ENCODE measurements at places on chromosomes 16 and 17.

GRCh38 chr17:3905017-3905520 is 11.2 kb downstream of the P2RX1 start:
- DNase-seq: no peak

GRCh38 chr17:67546578-67547527 is 169.8 kb downstream of the PITPNC1 start:
- no peak for DNase-seq

- DNase-seq: no peak
Observed at GRCh38 chr16:88967830-88968588, 9.0 kb downstream of the CBFA2T3 start.

DNA sequence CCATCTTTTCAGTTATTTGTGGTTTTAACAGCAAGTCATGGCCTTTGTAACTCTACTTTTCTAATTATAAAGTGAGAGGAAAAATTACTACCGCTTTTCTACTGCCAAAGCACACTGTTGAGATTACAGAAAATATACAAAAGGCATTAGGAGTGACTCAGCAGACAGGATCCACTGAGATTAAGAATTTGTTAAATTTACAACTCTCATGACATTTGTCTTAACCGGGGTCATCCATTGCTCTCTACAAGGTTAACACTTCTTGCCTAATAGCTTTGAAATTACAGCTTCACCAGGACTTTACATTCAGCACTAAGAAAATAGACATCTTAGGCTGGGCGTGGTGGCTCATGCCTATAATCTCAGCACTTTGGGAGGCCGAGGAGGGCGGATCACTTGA is 93.4 kb downstream of the SSH2 start:
- no peak for DNase-seq

DNA sequence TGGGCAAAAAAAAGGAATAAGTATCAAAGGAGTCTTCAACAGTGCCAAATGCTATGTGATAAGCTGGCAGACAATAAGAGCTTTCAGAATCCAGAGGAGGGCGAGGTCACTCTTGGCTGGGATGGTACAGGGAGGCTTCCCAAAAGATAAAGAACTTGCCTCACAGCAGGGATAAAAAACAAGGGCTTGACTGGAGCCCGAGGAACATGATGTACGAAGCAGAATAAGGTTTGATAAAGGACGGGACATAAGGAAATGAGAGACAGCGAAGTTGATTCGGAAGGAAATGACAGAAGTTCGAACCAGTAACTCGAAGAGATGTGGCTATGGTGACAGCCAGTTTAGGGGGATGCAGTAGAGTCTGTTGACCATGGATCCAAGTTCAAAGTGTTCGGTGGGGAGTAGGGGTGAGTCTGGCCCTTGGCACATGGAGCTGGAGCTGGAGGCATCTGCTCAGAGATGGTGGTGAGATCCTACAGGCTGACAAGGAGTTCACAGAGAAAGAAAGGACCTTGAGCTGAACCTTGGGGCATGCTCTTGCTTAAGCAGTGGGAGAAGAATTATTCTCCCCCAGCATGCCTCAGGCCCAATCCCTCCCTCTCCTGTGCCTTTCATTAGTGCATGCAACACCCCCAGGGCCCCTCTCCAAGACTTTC is 137.6 kb upstream of the RCVRN start:
- no peak for DNase-seq

DNA sequence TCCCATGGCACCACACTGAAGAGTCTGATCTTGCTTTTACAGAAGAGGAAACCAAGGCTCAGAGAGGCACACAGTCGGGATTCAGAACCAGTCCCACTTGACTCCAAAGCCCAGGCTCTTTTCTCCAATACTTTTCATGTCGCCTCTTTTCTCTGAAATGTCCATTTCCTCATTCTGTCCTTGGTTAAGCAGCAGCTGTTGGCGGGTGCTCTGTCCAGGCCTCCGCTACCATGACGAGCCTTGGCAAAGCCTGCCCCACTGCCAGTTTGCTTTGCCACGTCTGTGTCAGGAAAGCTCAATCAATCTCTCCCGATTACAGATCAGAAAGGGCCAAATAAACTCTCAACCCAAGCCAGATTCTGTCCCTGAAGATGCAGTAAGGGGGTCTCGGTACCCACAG is 9.1 kb upstream of the CEP295NL start:
- no peak for DNase-seq

GRCh38 chr17:77880711-77881450 is 77.6 kb upstream of the TNRC6C start:
- no peak for DNase-seq

- no peak for DNase-seq
Observed at GRCh38 chr17:77925831-77926543, 32.5 kb upstream of the TNRC6C start.

DNA sequence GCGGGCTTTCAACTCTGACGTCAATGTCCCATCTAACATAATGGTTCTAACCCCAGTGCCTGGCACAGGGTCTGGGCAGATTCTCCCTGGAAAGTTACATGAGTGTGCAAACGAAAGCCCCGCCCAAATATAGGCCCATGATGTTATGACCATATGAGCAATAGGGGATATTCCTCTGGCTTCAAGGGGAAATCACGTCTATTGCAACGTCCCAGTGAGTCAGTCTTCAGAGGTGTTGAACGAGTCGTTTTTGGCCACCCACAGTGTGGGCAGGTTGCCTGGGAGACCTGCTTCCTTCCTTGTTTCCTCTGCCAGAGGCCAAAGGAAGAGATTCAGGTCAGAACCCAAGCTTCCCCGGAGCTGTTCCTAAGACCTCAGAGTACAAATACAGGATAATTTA is 30.3 kb downstream of the PIK3R5 start:
- no peak for DNase-seq

DNA sequence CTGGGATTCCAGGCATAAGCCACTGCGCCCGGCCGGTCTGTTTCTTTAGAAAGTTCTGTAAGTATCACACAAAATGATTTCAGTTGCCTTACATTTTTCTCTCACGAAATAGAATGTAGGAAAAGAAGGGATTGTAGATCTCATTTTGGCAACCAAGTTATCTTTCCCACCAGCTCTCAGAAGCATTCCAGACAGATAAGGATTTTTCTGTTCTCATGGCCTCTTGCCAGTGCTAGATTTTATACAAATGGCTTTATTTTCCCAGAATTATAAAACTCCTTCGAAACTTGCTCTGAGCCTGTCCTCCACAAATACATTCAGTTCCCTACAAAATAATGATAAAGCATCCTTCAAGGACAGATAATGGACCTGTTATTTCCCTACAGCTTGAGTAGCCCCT is 46.9 kb downstream of the LCMT1 start:
- DNase-seq: no peak

DNA sequence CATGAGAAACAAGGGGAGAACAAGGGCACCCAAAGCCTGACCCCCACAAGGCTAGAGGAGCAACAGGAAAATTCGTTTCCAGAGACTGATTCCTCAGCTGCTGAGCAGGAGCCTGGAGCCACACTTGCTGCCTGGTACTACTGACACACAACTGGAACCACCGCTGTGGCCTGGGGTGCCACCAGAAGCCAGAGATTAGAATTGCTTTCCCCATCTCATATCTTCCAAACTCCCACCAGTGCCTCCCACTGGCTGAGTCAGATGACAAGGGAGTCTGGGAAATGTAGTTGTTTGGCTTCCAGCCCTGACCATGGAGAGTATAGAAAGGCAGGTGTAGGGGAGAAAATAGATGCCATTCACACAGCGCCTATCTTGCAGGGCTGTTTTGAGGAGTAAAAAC is 4.1 kb upstream of the TMEM11 start:
- DNase-seq: no peak
